ENCODE measurements at places on chromosomes 12 and 14.

- DNase-seq, result no peak
These were observed 237.1 kb downstream of the GPHN start for GRCh38 chr14:66745078-66745477.

DNA sequence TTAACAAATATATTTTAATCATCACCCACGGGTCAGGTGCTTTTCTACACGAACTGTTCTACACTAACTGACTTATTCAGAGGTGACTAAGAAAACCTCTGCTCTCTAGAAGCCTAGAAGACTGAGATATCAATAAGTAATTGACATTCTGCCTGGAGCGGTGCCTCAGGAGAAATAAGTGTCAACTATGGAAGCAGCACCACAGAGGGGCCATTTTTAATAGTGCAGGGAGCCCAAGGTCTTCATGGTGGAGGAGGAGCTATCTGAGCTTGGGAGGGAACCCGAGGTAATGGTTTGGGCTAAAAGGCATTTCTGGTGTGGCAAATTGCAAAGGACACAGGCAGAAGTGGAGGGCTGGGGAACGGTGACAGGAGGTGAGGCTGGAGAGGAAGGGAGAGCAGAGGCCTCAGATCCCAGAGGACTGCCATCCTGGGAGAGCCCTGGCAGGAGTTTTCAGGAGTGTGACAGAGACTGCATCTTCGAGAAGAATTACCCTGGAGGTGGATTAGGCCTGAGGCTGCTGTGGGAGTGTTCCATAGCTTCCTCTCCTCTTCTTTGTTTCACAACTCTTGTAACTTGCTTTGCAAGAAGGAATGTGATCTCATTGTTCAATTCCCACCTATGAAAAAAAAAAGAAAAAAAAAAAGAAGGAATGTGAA lies 123.1 kb downstream of the NPAS3 start:
- no peak for DNase-seq

- DNase-seq, result no peak
These were observed 59.7 kb downstream of the SLC24A4 start for GRCh38 chr14:92382677-92383076.

DNA sequence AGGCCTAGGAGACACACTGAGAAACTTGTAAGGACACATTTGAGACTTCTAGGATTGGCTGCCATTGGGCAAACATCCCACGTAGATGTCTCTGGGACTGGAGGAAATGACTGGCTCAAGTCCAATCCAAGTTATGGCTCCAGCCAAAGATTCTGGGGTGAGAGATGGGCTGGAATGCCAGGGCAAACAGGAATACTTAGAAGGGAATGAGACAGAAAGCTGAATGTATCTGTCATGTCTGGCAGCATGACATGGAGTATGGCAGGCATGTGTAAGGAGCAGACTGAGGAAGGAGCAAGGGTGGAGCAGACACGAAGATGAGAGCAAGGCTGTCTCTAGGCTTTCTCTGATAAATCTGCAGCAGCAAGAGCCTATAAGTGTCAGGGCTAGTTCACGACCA lies 209.2 kb downstream of the PHLDA1 start:
- DNase-seq, result no peak

DNA sequence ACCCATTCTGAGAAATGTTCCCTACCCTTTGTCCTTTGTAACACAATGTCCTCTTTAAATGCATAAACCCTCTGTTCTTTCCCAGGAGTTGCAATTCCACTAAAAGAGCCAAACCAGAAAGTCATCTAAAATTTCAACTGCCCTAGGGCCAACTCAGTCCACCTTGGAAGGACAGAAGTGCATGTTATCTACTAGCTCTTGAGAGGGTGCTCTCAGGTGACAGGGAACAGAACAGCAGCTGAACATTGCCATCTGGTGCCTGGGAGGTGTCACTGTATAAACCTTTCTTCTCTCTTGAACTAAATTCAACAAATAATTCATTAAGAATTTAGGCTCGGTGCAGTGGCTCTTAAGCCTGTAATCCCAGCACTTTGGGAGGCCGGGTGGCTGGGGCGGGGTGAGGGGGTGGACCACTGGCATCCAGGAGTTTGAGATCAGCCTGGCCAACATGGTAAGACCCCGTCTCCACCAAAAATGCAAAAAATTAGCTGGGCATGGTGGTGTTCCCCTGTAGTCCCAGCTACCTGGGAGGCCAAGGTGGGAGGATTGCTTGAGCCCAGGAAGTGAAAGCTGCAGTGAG lies 10.3 kb upstream of the FERMT2 start:
- DNase-seq, result peak; percentile 56

DNA sequence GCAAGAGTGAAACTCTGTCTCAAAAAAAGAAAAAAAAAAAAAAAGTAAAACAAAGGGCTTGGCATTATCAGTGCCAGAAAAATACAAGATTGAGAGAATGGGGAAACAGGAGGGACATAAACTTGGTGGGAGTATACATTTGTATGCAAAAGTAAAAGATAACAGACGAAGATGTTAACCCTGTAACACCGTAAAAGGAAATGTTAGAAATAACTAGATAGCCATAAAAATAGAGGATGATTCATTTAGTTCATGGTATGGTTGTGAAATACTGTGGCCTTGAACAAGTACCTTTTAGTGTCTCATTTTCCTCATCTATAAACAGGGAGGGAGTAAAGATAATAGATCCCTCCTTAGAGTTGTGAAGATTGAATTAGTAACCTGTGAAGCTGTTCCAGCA lies 33.3 kb downstream of the ATP2A2 start:
- DNase-seq, result no peak

DNA sequence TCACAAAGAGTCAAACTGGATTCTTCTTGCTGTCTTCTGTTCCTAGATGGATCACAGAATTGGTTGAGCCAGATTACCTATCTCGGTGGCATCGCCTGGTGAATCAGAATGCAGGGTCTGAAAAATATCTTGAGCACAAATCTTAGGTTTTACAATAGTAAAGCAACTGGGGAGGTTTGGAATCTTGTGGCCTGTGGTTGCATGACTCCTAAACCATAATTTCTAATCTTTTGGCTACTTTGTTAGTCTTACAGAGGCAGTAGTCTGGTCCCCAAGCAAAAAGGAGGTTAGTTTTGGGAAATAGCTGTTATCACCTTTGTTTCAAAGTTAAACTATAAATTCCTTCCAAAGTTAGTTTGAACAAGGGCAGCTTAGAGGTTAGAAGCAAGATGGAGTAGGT lies 1488.5 kb upstream of the FLRT2 start:
- DNase-seq, result no peak

GRCh38 chr12:132955094-132956010 lies 754 bp downstream of the ZNF605 start:
- peak; percentile 39 for DNase-seq

- no peak for DNase-seq
These were observed 22.1 kb downstream of the DMAC2L start for GRCh38 chr14:50334211-50334610.

DNA sequence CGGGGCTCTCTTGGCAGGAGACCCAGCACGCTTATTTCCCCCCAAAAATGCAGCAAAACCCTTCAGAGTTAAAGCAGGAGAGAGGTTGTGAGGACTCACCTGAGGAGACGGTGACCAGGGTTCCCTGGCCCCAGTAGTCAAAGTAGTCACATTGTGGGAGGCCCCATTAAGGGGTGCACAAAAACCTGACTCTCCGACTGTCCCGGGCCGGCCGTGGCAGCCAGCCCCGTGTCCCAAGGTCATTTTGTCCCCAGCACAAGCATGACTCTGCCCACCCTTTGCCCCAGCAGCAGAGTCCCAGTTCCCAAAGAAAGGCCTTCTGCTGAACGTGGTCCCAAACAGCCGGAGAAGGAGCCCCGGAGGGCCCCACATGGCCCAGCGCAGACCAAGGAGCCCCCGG lies 337.7 kb downstream of the TMEM121 start:
- no peak for DNase-seq

GRCh38 chr12:130803702-130804101 lies 35.3 kb downstream of the STX2 start:
- DNase-seq, result no peak

DNA sequence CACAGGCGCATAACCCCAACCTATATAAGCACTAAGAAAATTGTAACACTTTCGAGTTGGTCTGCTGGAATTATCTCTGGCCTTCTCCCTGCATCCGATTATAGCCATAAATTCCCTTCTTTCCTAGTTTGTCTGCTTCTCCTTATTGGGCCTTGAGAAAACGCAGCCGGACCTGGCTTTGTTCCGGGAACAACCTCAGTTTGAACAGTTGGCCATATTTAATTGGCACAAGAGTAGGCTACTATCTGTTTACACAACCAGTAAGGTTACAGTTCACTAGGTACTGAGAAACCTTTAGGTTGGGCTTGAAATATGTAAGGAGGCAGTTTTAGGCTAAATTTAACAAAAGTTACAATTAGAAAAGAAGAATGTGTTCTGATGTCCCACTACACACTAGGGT lies 176.1 kb downstream of the IPO8 start:
- no peak for DNase-seq

DNA sequence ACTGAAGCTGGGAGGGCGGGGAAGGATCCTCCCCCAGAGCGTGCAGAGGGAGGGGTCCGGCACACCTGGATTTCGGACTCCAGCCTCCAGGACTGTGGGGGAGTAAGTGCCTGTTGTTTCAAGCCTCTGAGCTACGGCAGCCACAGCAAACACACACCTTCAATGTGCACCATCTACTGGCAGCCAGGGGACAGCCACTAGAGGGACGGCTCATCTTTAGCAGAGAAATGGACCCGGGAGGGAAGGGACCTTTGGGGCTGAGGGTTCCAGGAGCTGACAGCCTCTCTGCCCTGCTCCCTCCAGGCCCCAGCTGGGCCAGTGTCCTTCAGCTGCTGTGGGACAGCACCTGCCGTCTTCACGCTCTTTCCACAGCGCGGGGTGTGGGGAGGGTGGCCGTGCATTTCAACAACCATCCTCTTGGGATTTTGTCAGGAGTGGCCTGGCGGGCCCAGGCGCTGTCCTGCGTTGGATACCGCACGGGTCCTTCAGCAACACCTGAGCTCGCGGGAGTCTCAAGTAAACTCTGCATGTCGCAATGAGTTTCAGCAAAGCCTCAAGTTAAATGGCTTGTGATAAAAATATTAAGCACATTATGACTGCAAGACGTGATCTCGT lies 209.2 kb upstream of the C14orf180 start:
- DNase-seq, result no peak

- DNase-seq, result no peak
These were observed 2.7 kb upstream of the NFKBIA start for GRCh38 chr14:35407306-35407630.

DNA sequence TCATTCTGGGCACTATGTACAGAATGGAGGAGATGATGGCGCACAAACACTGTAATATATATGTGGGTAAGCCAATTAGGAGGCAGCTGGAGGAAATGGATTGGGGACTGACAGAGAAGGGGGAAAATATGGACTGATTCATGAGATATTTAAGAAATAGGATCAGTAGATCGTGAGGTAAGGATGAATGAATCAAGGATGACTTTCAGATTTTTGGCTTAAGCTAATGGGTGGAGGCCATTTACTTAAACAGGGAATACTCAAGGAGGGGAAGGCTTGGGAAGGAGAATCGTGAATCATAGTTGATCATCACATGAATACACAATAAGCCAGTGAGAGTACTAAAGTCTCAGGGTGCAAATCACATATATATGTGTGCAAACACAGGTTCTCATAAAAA lies 11.2 kb upstream of the GNPNAT1 start:
- no peak for DNase-seq

- DNase-seq, result no peak
These were observed 175.2 kb upstream of the ATP2B1 start for GRCh38 chr12:89883630-89884389.

- DNase-seq, result no peak
These were observed 30.2 kb downstream of the ACTN1 start for GRCh38 chr14:68948686-68949600.

DNA sequence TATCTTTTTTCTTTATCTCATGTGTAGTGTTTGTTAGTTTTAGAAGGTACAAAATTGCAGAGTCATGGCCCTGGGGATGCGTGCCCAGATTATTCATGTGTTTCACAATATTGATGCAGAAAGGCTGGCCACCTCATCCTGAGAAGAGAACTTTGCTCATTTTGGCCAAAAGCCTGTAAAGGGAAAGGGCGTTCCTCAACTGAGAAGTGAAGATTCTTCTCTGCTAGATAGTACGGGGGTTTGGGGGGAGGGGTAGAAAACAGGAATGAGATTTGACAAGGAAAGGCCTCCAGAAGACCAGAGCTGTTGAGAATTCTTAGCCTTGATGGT lies 1.7 kb downstream of the MGST1 start:
- no peak for DNase-seq

DNA sequence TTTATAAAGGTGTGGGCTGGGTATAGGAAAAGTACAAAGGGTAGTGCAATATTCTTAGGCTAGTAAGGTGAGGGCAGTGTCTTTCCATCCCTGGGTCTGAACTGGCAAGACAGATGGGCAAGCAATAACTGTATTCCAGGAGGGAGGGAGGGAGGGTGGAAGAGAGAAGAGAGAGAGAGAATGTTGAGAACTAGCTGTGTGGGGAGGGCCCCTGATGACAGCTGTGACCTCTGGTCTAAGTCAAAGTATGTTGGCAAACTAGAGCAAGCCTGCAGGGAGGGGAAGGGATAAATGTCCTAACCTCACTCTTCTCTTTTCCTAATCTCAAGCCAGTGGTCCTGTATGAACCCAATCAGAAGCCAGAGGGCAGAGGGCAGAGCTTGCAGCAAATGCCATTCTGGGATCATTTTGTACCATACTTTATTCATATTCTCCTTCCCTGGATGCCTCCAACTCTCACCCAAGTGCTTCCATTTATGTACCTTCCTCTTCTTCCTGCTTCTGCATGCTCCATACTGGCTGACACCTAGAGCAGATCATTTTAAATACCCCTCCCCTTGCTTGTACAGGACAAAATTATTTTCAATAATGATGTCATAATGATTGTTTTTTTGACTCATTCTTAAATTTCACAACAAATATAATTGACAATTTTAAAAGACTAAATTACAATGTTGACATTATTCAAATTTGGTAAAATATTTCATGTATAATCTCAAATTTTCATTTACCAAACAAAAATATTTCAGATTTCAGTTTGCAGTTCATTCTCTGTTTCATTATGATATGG lies 75.9 kb downstream of the AKAP6 start:
- DNase-seq, result no peak

GRCh38 chr12:53561590-53561953 lies 54.3 kb upstream of the NPFF start:
- no peak for DNase-seq

- peak; percentile 1 for DNase-seq
These were observed 46.9 kb downstream of the CYP46A1 start for GRCh38 chr14:99730876-99731546.

Measured in activated CD4-positive, alpha-beta T cell treated with anti-CD3 and anti-CD28 coated beads for 48 hours (primary cell).